ENCODE measurements at places on chromosomes 5 and 9. TPM values are rescaled to one million over a fixed set of nuclear protein-coding genes. Genes with fewer than 3 reads are reported as not detected.

The OCLN gene
- total RNA-seq: 112 TPM

The EGR1 gene
- 56.0 TPM for total RNA-seq

The PDZD2 gene
- total RNA-seq: 3.7 TPM

The MYMK gene
- not detected for total RNA-seq

The TPM2 gene
- 577 TPM for total RNA-seq

The IQGAP2 gene
- 46.8 TPM for total RNA-seq

The IFNA13 gene
- not detected for total RNA-seq

The SECISBP2 gene
- 127 TPM for total RNA-seq

The PLAC8L1 gene
- not detected for total RNA-seq

The SPATA9 gene
- total RNA-seq: not detected

The TAF11L5 gene
- total RNA-seq: not detected

The CSF1R gene
- 0.60 TPM for total RNA-seq

The GPR150 gene
- total RNA-seq: 0.41 TPM

The RUSC2 gene
- 15.5 TPM for total RNA-seq

DNA sequence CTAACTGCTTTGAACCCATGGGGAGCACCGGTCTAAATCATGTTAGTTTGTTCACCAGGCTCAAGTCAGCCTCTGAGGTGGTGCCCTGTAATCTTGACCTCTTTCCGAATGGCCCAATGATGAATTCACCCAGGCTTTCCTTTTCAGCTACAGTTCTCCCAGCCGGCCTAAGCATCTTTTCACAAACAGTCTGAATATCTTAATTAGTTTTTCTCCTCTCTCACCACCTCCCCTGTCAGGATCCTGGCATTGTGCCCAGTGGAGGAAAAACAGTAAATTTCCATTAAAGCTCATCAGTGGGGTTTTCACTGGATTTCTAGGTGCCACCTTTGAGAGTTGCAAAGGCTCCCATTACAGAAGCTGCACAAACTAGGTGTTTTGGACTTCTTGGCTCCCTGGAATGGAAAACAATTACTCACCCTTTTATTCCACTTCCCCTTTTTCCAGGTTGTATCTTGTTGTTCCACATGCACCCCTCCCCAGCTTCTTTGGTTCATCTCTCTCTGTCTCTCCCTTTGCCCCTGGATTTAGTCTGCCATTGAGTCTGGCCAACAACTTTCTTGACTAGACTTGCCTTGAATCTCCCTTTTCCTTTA is 69.4 kb upstream of the ADAMTSL1 start:
- no peak for DNase-seq

- no peak for DNase-seq
Observed at GRCh38 chr5:159340511-159340910, 10.2 kb upstream of the IL12B start.

GRCh38 chr5:140073296-140073695 is 30.2 kb upstream of the NRG2 start:
- DNase-seq: no peak

GRCh38 chr5:149371296-149371962 is 7.7 kb downstream of the IL17B start:
- DNase-seq: peak; percentile 72

GRCh38 chr9:100584951-100585350 is 7.1 kb downstream of the CAVIN4 start:
- DNase-seq: no peak

GRCh38 chr5:10684303-10685086 is 76.5 kb downstream of the DAP start:
- no peak for DNase-seq

GRCh38 chr5:175383350-175383749 is 60.6 kb downstream of the DRD1 start:
- no peak for DNase-seq

GRCh38 chr5:76125888-76126287 is 42.7 kb downstream of the SV2C start:
- DNase-seq: no peak

DNA sequence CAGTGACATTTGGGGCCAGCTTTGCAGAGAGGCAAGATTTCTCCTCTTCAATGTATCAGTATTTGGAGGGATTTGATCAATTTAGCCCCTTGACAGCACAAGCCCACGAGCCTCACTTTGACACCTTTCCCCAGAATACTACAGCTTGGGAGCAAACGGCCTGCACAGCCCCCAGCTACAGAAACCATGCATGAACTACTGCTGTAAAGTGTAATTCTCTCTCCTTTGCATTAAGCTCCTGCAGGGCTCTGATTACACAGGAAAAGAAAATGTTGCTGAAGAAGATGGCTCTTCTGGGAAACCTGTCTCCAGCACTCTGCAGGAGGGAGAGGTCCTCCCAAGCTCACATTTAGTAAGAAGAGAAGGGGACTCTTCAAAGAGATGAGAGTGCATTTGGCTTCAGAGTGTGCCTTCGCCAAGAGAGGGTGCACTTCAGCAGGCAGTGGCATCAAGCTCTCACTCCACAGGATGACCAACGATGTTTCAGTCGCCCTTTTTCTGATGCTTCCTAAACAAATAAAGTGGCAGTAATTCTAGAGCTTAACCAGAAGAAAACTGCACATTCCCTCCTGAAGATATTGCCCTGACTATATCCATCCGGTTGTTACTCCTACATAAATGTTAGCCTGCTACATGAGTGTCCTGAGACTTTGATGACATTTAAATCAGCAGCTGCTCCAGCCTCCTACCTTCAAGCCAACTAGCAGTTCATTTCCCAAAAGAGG is 272.2 kb downstream of the AUH start:
- peak; percentile 61 for DNase-seq

GRCh38 chr5:2109566-2109965 is 226.8 kb upstream of the IRX4 start:
- no peak for DNase-seq

- no peak for DNase-seq
Observed at GRCh38 chr9:98241357-98242300, 13.8 kb downstream of the TBC1D2 start.

- no peak for DNase-seq
Observed at GRCh38 chr5:154275566-154275965, 85.0 kb downstream of the GALNT10 start.

DNA sequence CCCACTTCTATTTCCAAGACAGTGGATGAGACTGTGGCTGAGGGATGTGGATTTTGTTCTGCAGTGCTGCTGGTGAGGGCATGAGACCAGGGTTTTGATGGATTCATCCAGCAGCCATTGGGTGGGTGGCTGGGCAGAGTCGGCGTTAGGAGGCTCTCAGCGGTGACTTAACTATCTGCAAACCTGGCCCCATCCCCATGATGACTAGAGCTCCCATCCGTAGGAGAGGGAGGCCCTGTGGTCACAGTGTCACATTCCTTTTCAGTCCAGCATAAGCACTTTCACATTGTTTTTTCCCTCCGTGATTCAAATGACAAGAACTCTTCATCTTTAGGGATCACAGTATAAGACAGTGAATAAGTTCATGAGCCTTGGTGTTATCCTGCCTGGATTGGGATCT is 60.4 kb upstream of the SPRY4 start:
- no peak for DNase-seq

GRCh38 chr9:30078195-30078594 is 2306.2 kb upstream of the ACO1 start:
- DNase-seq: no peak

DNA sequence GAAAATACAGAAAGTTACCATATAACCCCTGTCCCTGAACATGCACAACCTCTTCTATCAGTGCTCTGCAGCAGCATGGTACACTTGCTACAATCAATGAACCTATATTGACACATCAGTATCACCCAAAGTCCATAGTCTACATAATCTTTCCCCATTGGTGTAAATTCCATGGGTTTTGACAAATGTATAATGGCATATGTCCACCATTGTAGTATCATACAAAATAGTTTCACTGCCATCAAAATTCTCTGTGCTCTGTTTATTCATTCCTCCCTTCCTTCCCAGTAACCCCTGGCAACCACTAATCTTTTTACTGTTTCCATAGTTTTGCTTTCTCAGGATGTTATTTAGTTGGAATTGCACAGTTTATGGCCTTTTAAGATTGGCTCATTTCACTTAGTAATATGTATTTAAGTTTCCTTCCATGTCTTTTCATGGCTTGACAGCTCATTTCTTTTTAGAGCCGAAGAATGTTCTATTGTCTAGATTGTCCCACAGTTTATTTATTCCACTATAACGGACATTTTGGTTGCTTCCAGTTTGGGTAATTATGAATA is 1707.0 kb downstream of the EFNA5 start:
- DNase-seq: no peak

DNA sequence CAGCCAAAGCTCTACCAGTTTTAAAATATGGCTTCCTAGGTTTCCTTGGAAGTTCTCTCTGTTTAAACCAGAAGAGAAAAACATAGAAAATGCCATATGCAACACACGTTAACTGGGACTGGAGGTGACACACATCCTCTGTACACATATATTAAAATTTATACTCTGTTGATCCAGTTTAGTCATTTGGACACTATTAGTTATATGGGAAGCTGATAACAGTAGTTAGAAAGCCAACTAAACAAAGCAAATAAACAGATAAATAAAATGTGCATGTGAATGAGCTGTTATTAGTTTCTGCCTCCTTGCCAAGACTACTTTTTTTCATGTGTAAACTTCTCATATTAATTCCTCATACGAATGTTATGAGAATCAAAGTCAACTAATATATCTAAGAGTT is 1249.2 kb upstream of the CDH6 start:
- DNase-seq: no peak

DNA sequence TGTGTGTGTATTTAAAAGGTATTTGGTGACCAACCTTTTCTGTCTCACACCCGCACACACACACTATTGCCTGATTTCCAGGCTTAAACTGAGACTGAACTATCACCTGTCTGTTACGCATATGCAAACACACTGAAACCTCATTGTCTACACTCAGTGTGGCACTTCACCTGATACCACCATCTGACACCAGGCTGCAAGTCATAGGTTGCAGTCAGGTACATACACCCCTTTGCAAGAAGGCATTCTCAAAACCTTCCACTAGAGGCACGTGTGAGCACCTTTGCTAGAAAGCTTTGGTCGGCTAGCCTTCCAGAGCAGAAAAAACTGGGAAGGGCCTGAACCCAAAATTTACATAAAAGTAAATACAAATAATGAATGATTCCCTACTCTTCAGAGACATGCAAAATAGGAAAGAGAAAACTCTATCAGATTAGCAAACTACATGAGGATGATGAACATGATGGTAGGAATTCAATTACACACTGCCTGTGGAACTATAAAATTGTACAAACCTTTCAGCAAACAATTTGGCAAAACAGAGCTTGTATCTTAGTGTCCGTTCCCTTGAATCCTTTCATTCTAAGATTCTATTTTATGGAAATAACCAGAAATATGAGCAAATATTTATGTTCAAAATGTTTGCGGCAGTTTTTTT is 5.9 kb upstream of the FOXD1 start:
- DNase-seq: peak; percentile 59

DNA sequence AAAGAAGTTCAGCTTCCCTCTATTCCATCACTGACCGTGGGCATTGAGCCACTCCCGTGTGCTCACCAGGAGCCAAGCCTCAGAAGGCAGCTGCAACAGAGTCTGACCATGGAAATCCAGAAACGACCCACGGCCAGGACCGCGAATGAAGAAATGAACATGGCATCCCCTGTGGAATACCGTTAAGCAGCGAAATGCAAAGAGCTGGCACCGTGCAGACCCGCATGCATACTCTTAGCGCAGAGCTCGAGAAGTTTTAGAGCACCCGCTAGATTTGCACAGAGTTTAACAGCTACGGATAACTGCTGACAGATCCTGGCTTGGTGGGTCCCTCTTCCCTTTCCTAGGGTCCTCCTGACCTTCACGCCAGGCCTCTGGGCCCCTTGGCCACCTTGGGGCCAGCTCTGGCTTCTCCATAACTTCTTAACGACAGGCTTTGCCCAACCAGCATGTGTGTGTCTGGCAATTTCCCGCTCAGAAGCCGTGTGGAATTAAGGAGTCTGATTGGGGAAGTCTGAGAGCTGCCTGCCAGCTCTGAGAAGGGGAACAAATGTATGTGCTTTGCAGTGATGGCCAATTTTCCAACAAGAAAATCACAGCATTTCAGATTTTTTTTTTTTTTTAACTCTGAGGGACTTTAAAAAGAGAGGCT is 75.3 kb upstream of the COL5A1 start:
- DNase-seq: no peak

DNA sequence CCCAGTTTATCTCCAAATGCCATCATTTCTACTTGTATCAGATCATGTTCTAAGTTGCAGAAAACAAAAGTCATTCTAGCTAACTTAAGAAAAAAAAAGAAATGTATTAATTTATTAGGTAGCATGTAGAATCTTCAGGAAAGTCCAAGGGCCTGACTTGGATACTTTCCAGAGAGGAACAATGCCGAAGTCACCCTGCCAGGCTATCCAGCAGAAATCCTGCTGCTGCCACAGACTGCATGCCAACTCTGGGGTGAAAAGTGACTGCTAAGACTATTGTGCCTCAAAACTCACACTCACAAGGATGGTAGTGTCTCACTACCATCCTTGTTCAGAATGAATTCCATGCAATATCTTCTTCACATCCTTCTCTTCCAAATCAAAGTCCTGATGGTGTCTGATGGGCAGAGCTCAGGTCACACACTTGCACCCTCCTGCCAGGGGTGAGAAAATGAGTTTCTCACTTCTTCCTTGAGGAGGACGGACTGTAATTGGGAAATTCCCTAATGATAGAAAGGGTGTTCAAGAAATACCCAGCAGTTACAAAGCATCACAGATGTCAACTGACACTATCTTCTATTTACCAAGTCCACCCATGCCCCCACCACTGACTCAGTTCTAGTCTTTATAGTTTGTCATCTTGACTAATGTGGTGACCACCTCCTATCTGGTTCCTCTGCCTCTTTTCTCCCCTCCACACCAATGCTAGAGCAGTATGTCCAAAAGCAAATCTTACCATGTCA is 279.4 kb downstream of the CWC27 start:
- DNase-seq: no peak

GRCh38 chr5:147176422-147176821 is 58.4 kb upstream of the STK32A start:
- no peak for DNase-seq

DNA sequence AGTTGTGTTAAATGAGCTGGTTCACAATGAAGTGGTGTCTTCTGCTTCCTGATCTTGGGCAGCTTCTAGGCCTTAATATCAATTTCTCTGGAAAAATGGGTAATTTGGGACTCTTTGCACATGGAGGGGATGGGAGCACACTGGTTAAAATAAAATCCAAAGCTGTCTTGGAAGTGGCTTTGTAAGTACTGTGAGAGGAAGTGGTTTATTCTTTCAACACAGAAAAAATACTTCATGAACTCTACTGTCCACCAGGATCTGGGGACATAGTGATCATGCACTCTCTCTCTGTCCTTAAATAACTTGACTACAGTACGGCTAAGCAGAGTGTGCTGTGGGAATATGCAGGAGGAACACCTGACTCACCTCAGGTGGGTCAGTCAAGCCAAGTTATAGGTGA is 2.4 kb downstream of the PCYOX1L start:
- DNase-seq: no peak

GRCh38 chr5:67287510-67288268 is 91.1 kb upstream of the CD180 start:
- DNase-seq: no peak

DNA sequence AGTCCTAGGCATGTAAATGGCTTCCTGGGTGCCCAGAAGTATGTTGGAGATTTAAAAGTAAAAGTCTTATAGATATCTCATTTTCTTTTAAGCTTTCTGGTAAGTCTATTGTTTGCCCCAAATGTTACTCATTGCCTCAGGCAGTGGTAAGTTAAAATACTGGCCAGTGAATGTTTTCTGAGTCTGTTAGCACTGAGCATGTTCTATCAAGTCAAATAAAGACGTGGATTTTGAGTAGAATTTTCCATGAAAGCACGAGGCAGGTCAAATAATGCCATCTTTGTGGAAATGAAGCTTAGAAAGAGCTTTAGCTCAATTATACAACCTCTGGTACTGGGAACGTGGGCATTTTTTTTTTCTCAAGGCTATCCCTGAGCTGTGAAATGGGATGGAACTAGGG is 651.3 kb upstream of the ACO1 start:
- DNase-seq: no peak

GRCh38 chr9:16133556-16134227 is 580.8 kb downstream of the CCDC171 start:
- DNase-seq: peak; percentile 20

Measured in transverse colon (tissue), 4 donors.